Activated naive CD8-positive, alpha-beta T cell treated with anti-CD3 and anti-CD28 coated beads, Interleukin-2, amount 10 ng/mL, durations not matched to agents 7 days and 5 days (primary cell): ENCODE measurements at places on chromosomes 3 and 15. TPM values are rescaled to one million over a fixed set of nuclear protein-coding genes. Genes with fewer than 3 reads are reported as not detected.

Gene REC114
- total RNA-seq, result not detected

Gene GPR156
- not detected for total RNA-seq

Gene IGF2BP2
- 0.11 TPM for total RNA-seq

Gene FRMD5
- not detected for total RNA-seq

Gene CCR1
- 63.9 TPM for total RNA-seq

Gene PRICKLE2
- not detected for total RNA-seq

Gene PXYLP1
- 19.5 TPM for total RNA-seq

Gene NRROS
- 17.0 TPM for total RNA-seq

Gene CPNE9
- not detected for total RNA-seq

Gene SI
- not detected for total RNA-seq

Gene LIPC
- 9.0 TPM for total RNA-seq

Gene TMOD2
- total RNA-seq, result 14.7 TPM

Gene ISL2
- not detected for total RNA-seq

Gene SMCO1
- total RNA-seq, result not detected

Gene C2CD4B
- total RNA-seq, result not detected

Gene TMIE
- total RNA-seq, result 0.36 TPM

Gene LSAMP
- not detected for total RNA-seq

Gene GOLGA6A
- total RNA-seq, result not detected

Gene WNT5A
- total RNA-seq, result not detected

Gene TIMP4
- not detected for total RNA-seq

Gene INKA1
- total RNA-seq, result 2.3 TPM

Gene AKAP13
- 220 TPM for total RNA-seq

Gene NR2E3
- total RNA-seq, result not detected

Gene DLL4
- total RNA-seq, result not detected

Gene CHCHD4
- 11.9 TPM for total RNA-seq

Gene SLC28A1
- not detected for total RNA-seq

Gene C3orf80
- total RNA-seq, result not detected

Gene ALPK3
- 0.17 TPM for total RNA-seq

Gene FOXL2
- not detected for total RNA-seq

Gene FBXO45
- 13.0 TPM for total RNA-seq

Gene GABRA5
- not detected for total RNA-seq

Gene KLHL40
- total RNA-seq, result not detected

Gene ZNF502
- 3.2 TPM for total RNA-seq

Gene SYNM
- total RNA-seq, result 6.7 TPM

Gene GOLGA8Q
- 13.1 TPM for total RNA-seq

Gene TBC1D5
- total RNA-seq, result 60.9 TPM

Gene OR5K1
- total RNA-seq, result not detected

Gene IL5RA
- total RNA-seq, result 0.48 TPM

Gene U2SURP
- 147 TPM for total RNA-seq

Gene ACOX2
- not detected for total RNA-seq

Gene C15orf62
- total RNA-seq, result 2.4 TPM

Gene TOP2B
- 143 TPM for total RNA-seq

Gene DPPA4
- not detected for total RNA-seq

Gene CNTN3
- total RNA-seq, result not detected
